ENCODE measurements at places on chromosomes 11 and 22. TPM values are rescaled to one million over a fixed set of nuclear protein-coding genes. Genes with fewer than 3 reads are reported as not detected.

AMPD3 gene
- total RNA-seq: 46.8 TPM

OR8D4 gene
- total RNA-seq: not detected

P2RY2 gene
- total RNA-seq: 0.57 TPM

FBXO7 gene
- total RNA-seq: 89.2 TPM

CHRM4 gene
- total RNA-seq: not detected

LRRC74B gene
- not detected for total RNA-seq

TTC12 gene
- 15.1 TPM for total RNA-seq
